ENCODE measurements at places on chromosomes 1 and 21. TPM values are rescaled to one million over a fixed set of nuclear protein-coding genes. Genes with fewer than 3 reads are reported as not detected.

- DNase-seq = no peak
These were observed 64.7 kb downstream of the CAPZB start for GRCh38 chr1:19420606-19421005.

- no peak for DNase-seq
These were observed 749 bp downstream of the FAM163A start for GRCh38 chr1:179743679-179744400.

- no peak for DNase-seq
These were observed 14.2 kb upstream of the SPOCD1 start for GRCh38 chr1:31830065-31830464.

- DNase-seq = peak; percentile 83
These were observed 25.7 kb downstream of the PRMT2 start for GRCh38 chr21:46661211-46661625.

- no peak for DNase-seq
These were observed 2.8 kb upstream of the ZNF678 start for GRCh38 chr1:227560393-227561173.

PTGER3 gene
- 11.7 TPM for total RNA-seq

DNA sequence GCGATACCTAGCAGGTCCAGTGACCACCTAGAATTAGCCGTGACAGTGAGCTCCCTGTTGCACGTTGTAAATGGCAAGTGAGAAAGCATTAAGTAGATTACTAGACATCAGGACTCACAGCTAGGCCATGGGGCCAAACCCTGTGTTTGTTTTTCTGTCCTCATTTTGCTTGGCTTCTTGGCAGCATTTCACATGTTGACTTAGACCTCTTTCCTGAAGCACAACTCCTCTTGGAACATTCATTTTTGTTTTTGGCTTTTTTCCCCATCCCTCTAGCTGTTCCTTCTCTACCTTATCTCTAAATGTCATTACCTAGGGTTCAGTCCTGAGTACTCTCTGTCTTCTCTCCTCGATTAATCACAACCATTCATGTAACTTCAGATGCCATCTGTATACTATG lies 16.9 kb upstream of the PTPN14 start:
- DNase-seq = peak; percentile 79

DNA sequence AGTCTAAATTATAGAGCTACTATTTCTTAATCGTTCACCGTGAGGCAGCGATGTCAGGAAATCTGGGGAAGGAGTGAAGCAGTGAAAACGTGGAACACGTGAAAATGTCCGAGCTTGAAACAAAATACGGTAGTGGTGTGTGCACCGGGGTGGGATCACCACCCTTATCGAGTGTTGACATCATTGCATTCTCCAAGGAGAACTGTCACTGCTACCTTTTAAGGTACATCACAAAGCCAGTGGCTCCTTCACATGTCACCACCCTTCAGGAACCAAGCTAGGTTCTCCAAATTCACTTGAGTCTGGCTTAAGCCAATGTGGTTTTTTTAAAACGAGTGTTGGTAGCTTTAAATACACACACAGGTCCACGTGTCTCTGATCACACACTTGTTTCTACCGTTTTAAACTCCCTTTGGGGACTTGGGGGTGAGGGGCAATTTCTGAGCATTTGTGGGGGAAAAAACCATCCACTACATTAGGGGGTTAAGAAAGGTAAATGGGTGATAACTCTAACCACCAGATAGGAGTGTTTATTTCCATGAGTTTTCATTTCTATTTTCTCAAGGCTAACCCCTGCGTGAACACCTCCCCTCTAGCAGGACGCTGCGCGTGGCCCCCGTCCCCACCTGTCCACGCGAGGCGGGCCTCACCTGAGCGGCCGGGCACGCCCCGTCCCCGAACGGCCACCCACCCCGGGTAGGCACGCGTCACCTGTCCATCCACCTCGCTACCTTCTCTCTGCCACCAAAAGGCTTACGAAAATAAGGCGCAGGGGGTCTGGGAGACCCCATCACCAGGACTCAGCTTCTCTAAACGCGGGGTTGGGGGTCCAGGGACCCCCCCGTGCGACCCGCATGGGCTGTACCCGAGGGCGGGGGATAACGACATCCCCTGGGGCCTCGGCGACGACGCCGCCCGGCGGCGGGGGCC lies 978 bp downstream of the PRDM15 start:
- DNase-seq = peak; percentile 72

DNA sequence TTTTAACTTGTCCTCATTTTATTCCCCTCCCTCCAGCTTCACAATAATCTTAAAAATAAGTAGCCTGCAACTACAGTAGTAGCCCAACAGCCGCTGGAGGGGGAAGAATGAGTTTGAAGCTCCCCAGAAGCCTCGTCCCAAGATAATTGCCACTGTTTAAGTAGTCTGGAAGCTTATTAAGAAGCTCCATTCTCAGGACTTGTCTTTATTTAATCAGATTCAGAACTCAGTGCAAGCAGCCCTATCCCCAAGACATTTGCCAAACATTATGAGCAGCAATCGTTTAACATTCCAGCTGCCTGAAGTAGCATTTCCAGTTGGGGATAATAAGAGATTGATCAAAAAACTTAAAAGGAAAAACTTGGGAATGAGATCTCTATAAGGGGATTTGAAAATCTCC lies 106.0 kb downstream of the URB2 start:
- no peak for DNase-seq

DNA sequence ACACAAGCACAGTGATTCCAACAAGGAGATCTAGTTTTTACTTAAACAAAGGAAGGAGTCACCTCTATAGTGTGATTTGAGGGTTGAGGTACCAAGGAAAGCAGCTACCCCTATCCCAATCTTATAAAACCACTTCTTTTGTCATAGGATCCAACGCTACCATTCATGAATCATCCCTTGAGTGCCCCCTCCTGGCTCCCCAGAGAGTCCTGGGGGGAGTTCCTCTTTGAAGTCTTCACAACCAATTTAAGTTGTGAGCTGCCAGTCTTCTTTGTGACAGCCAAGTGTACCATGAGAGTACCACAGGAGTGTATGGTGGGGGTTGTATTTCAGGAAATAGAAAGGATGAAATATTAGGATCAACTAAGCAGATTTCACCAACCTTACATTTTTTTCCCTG lies 39.1 kb upstream of the NHLH2 start:
- DNase-seq = no peak

S100A14 gene
- total RNA-seq = 0.18 TPM

GRCh38 chr1:38050397-38051078 lies 3.9 kb upstream of the POU3F1 start:
- no peak for DNase-seq

DNA sequence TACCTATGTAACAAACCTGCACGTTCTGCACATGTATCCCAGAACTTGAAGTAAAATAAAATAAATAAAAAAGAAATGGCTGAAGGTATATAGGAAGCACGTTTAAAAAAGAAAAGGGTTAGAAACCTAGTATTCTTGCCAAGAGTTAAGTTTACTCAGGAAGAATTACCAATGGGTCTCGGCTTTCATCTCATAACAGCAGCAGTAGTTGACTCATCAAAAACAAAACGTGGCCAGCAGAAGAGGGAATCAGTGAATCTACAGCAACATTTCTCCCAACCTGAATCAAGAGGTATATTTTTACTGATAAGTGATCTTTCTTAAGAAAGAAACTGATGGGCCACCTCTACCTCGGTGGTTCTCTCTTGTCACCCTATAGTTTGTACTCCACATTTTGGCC lies 340.3 kb downstream of the BRINP2 start:
- no peak for DNase-seq

DNA sequence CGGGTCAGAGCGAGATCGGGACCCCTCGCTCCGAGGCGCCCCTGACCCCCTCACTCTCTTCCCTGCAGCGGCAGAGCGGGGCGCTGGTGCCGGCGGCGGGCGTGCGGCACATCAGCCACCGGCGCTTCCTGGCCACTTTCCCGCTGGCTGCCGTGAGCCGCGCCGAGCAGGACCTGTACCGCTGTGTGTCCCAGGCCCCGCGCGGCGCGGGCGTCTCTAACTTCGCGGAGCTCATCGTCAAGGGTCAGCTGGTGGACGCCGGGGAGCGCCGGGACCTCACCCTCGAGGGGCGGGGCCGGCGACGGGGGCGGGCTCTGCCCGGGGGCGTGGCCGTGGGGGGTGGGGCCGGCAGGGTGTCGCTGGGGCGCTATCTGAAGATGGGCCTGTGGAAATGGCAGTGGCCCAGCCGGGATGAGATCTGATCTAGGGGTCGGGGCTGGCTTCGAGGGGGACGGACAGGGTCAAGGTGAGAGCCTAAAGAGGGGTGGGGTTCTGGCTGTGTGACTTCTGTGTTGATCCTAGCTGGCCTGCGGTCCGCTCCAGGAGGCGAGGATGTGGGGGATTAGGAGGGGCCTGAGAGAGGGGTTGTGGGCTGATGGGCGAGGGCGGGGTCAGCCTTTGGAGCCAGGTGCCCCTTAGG lies 23.6 kb downstream of the PTPRU start:
- peak; percentile 10 for DNase-seq

PCP4 gene
- not detected for total RNA-seq

DNA sequence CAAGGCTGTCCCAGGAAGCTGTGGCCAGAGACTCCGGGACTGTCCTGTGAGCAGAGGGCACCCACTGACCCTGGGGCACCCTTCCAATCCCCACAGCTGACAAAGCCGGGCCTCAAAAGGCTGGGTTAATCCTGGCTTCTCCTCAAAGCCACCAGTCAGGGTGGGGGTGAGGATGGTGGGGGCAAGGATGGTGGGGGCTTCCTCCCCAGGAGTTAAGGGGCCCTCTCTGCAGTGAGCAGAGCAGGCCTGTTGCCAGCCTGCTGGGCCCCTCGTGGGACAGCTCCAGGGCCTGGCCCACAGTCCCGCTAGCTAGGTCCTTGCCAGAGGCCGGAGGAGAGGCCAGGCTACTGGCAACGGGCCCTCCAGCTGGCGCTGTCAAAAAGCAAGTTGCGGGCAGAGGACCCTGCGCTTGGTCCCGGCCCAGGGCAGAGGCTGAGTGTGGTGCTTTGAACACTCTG lies 37.9 kb upstream of the CCDC27 start:
- DNase-seq = no peak

DNA sequence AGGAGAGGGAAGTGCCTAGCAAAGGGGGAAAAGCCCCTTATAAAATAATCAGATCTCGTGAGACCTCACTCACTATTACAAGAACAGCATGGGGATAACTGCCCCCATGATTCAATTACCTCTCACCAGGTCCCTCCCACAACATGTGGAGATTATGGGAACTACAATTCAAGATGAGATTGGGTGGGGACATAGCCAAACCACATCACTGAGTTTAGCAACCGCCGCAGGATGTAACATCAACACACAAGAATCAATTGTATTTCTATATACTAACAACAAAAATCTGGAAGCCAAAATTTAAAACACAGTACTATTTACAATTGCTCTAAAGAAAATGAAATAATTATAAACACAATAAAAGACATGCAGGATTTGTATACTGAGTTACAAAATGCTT lies 21.9 kb downstream of the DIRAS3 start:
- DNase-seq = no peak

GRCh38 chr1:190957565-190957964 lies 479.9 kb upstream of the BRINP3 start:
- DNase-seq = no peak

DMRTA2 gene
- total RNA-seq = 0.18 TPM

DNA sequence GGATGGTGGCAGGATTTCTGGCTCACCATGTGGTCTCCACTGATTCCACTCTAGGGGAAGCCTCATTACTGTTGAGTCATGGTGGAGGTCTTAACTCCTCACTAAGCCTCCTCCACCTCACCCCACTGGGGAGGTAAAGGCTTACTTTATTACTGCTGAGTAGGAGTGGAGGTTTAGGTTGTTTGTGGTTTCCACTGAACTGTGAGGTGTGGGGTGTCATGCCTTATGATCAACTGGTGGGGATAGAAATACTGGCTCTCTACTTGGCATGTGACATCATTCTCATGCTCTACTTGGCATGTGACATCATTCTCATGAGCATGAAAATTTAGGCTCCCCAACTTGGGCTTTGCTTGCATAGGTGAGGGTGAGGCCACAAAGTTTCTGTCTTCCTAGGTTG lies 35.6 kb downstream of the COL6A1 start:
- DNase-seq = no peak

- DNase-seq = peak; percentile 85
These were observed at the start of gene ASAP3 for GRCh38 chr1:23483321-23484252. Gene ASAP3, minus strand, starts transcription at chr1:23484179. Its CDS starts 46 bp downstream, at chr1:23484133.

- DNase-seq = peak; percentile 21
These were observed 24.1 kb downstream of the SMYD3 start for GRCh38 chr1:246482805-246483568.

GRCh38 chr1:20212085-20212684 lies 25.9 kb upstream of the PLA2G2C start:
- DNase-seq = no peak

DNA sequence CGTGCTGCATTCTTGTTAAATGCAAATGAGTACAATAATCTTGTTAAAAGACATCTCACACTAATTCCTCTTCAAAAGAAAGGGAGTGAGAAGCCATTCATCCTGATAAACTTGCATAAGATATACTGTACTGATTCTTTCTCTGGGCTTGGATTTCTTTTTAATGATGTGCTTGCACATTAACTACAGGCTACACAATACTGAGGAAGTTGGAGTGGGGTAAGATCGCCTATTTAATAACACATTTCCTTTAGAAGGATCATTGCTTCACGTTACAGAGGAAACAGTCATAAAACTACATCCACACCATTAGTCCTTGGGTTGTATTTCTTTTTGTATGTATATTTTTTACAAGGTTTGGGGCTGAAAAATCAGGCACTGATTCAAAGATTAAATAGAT lies 36.6 kb downstream of the NRIP1 start:
- DNase-seq = no peak

SYT11 gene
- 19.5 TPM for total RNA-seq

DNA sequence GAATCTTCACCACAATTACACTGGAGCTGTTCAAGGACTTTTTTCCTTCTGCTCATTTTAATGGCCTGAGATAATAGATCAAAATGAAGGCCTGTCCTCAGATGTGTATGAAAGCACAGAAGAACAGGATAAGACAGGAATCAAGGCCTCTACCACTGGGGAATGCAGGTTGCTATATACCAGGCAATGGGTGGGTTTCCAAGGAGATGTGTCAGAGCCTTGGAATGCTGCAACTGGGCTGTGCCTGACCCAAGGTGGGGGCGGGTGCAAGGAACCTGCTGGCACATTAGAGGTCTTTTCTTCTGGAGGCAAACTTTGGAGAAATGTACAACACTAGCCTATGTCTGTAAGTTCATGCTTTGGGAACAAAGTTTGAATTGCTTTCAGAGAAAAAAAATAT lies 21.7 kb upstream of the LAMC2 start:
- DNase-seq = peak; percentile 70

IFI44 gene
- total RNA-seq = 14.2 TPM
